Stimulated activated CD8-positive, alpha-beta memory T cell treated with anti-CD3 and anti-CD28 coated beads, Interleukin-15, amount 100 ng/mL, for 48 hours (primary cell): ENCODE measurements at places on chromosomes 12 and 14.
A peak's percentile ranks its signal among the peaks of the same experiment; 100 is the strongest.

DNA sequence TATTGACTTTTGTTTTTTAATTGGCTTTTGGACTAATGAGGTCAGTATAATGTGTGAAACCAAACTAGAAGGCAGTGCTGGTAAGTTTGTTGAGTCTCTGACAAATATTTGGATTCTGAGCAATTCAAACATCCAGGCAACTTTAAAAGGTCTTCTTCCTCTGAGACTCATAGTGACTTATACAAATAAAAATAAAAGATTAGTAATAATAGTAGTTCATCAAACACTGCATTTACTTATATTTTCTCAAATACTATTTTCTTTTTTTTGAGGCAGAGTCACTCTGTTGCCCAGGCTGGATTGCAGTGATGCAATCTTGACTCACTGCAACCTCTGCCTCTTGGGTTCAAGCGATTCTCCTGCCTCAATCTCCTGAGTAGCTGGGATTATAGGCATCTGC, 337.9 kb downstream of the DAD1 start:
- no peak for DNase-seq

DNA sequence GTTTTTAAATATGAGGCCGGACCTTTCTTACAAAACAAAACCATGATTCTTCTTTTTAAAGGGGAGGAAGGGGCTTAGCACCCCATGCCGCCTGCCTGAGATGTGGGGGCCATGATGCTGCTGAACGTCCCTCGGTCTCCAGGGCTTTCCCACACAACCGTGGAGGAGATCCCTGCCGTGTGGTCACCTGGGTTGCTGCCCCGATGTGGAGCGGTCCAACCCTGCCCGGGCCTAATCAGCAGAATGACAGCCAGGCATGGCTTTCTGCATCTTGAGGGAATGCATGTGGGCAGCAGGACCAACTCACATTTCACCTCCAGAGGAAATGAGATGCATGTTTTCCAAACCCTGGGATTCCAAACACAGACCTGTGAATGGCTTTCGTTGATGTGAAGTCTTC, 48.9 kb upstream of the C14orf180 start:
- no peak for DNase-seq

DNA sequence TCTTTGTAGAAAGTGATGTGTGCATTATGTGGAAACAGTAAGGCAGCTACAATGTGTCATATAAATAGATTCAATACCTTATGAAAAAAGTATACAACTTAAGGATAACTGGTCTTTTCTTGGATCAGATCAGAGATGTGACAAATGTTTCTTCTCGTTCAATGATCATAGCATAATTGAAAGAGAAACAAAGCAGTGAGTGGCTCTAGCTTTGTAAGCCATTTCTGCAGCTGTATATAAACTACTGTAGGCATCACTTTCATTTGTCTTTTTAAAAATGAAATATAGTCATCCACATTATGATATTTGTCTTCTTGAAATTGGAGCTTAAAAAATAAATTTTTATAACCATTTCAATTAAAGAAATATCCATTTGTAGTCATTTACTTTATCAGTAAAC, 63.8 kb upstream of the LMO3 start:
- DNase-seq, result no peak

DNA sequence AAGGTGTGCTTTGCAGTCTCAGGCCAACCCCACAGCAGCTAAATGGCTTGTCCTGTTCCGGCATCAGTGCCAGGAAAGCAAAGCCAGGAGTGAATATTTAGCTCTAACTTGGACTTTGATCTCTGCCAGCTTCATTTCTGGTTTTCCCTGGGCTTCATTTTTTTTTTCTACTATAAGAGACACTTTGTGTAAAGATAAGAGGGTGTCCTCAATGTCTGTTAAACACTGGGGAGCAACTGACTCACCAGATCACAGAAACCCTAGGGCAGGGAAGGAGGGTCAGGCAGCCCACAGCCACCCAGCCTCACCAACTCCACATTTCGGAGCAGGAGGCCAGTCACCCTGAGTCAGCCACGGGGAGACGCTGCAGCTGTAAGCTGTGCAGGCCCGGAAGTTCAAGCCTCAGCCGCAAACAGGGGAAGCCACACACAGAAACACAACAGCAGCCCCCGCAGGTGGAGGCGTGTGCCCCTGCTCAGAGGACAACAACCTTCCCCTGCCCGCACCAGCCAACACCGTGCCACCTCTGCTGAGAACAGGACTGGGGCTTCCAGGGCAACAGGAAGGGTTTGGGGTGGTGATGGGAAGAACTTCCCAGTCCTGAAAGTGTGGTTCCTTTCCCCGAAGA, 6.3 kb downstream of the TNFRSF1A start:
- DNase-seq, result peak; percentile 88

DNA sequence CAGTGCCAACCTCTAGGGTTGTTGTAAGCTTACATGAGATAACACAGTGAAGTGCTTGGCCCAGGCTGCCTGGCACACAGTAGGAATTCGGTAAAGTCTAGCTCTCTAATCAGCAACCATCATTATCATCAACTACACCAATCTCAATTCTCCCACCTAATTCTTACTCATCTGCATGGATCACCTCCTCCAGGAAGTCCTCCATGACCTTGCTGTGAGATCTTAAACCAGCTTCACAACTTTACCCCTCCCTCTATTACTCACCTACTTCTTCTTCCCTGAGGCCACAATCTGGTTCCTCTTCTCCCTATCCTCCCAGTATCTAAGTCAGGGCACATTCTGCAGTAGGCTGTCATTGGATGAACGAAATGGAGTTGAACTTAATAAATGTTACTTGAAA, 67.3 kb downstream of the GSC start:
- DNase-seq, result no peak

DNA sequence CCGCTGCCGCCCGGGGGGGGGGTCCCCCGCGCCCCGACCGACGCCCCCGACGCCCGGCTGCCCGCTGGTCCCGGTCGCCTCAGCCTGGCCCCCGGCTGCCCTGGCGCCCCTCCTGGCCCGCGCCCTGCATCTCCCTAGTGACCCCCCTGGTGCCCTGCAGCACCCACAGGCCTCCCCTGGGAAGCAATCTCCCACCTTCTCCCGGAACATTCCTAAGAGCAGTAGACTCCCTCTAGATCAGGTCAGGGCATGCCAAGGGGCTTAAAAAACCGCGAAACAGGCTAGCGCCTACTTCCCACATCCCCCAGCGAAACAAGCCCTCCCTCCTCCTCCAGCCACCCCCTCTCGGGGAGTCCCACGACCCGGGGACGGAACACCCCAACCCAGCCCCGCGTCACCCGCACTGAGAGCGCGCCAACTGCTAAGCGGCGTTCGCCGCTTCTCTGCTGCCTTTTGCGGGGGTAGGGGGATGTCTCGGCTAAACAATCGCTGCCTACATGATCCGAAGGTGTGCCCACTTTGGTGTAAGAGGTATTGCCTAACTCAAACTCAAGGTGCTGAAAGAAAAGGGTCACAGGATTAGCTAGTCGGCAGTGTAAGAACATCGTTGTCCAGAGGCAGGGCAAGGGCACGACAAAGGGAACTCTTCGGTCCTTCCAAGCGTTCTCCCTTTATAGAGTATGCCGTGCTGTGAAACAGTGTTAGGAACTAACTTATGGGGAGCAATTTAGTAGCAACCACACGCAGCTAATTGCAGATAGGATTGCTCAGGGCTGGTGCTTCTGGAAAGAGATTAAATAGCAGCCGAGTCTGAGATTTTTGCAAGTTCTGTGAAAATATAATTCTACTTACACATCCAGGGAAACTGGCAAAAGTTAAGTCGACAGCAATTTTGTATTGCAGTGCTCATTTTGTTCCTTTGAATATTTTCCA, 619 bp upstream of the NTN4 start:
- no peak for DNase-seq

DNA sequence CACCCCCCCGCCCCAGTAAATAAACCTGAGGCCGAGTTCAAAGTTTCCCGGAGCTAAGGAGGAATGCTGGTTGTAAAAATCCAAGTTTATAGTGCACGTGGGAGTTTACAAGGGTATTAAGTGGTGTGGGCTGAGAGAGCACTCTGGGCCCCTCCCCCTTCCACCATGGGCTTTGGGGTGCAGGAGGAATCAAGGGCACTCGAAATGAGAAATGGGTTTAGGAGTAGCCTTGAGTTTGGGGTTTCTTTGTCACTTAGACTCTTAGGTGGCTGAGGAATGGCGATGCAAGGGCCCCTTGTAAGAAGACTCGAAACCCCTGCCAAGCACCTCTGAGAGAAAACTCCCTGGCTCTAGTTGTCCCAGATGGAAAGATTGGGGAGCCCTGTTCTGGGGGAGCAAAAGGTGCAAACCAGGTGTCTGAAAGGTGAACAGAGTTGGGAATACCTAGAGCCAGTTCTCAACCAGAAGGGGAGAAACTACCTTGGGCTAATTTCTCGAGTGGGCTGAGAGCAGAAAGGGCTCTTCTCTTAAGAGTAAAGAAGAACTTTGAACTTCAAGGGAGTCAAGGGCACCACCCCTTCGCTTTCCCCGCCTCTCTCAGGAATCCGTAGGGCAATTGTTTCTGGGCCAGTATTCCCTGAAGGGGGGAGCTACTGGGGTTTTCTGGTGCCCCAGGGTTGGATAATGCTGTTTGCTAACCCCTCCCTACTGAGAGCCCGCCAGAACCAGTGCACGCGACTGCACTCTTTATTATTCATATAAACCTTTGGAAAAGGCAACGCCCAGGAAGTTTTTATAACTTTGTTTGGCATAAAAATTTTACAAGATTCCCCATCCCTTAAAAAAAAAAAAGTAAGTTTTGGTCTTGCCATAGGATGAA, 4.0 kb upstream of the HOTAIR start:
- no peak for DNase-seq

DNA sequence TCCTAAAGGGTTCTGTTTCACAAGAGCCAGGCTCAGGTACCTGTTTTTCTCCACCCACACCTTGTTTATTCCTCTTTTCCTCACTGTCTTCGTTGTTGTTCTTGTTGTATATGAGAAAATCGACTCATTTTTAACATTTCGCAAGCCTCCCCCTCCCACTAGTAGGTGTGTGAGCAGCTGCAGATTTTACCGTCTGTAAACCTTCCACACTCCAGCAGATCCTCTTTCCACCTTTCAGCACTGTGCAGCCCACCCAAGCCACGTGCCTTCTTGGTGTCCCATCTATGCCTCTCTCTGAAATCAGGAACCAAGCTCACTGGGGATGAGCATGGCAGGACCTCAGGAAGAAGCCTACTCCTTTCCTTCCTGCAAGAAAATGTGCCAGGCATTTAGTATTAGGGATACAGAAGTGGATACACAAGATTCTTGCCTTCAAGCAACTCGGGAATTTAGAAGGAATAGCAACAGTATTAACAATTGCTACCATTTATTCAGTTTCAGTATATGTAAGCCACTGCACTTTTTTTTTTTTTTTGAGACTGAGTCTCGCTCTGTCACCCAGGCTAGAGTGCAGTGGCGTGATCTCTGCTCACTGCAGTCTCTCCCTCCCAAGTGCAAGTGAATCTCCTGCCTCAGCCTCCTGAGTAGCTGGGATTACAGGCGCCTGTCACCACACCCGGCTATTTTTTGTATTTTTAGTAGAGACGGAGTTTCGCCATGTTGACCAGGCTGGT, 113.6 kb downstream of the CHST11 start:
- no peak for DNase-seq

DNA sequence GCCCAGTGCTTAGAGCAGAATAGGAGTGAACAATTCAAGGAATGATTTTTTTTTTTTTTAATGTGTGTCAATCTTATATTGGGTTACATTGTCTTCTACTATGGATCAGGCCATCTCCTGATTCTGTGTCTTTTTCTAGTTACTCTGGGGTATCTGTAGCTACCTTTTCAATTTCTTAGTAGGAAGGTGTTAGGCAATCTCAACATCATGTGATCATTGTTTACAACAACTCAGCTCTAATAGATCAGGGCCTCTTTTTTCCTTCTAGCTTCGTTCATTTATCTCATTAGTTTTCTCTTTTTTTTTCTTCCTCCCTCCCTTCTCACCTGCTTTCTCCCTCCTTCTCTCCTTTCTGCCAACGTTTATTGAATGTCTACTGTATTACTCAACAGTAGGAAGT, 8.9 kb downstream of the SOCS2 start:
- no peak for DNase-seq

- DNase-seq, result peak; percentile 80
Measured at GRCh38 chr12:82685790-82686167, 927 bp upstream of the TMTC2 start.

GRCh38 chr14:91078095-91078737, 17.8 kb upstream of the RPS6KA5 start:
- peak; percentile 53 for DNase-seq

DNA sequence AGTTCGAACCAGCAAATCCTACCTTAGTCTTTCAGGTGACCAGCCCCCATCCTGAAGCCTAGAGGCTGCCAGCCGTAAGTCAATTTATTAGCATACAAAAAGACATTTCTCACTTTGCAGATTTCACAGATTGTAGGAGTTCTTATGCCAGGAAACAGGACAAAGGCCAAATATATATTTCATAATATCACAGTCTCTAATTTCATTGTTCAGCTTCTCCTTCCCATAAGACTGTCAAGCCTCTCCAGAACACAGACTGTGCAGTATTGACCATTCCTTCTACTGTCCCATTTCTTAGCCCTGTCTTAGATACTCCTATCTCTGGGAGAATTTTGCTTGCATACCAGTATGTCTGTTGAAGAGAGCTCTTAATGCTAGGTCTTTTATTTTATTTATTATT, 89.2 kb upstream of the RESF1 start:
- DNase-seq, result no peak

- no peak for DNase-seq
Measured at GRCh38 chr12:12533238-12533829, 29.3 kb downstream of the DUSP16 start.

GRCh38 chr12:123607756-123608155, 5.9 kb downstream of the DDX55 start:
- no peak for DNase-seq

DNA sequence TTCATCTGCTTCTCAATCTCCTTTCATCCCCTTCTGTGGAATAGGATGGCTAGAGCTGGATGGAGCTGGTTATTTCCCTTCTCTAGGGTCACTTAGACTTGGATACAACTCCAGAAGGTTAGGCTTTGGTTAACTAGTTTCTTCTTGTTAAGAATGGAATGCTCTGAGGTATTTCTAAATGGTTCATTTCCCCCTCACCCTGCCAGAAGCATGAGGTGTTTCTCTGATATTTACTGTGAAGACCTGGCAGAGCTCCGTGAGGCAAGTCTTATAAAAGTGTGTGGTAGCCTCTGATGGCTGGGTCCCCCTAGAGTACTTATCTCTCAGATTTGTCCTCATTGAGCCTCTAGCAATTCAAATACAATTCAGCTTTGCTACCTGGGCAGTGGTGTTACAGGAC, 207.9 kb downstream of the SLC16A7 start:
- DNase-seq, result no peak

DNA sequence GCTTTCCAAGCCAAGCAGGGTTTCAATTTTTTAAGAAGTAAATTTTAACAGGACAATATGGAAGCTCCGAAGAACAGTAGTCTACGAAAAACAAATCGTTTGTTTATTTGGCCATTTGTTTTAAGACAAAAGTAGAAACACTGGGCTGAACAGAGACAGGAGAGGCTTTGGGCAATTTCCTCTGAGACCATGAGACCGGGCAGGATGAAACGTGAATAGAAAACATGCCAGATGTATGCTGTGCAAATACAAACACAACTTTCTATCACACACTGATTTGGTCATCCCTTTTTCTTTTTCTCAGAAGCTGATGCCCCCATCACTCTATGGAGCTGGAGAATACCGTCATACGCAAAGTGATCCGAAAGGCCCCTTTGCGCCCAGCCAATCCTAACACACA, 1111.1 kb downstream of the BCL11B start:
- no peak for DNase-seq

GRCh38 chr12:27012239-27012981, 1.8 kb downstream of the TM7SF3 start:
- no peak for DNase-seq

- DNase-seq, result no peak
Measured at GRCh38 chr12:43348221-43348620, 203.8 kb downstream of the ADAMTS20 start.

- DNase-seq, result no peak
Measured at GRCh38 chr14:77296155-77296554, 24.5 kb downstream of the POMT2 start.

GRCh38 chr12:82866227-82866775, 179.6 kb downstream of the TMTC2 start:
- DNase-seq, result no peak
